ENCODE measurements at places on chromosomes 11 and 22.
A peak's percentile ranks its signal among the peaks of the same experiment; 100 is the strongest.

- DNase-seq: no peak
These were observed 879.0 kb upstream of the CCDC90B start for GRCh38 chr11:84165139-84165538.

- no peak for DNase-seq
These were observed 10.5 kb downstream of the ART5 start for GRCh38 chr11:3631331-3631730.

GRCh38 chr11:13889552-13890249 is 72.8 kb upstream of the SPON1 start:
- no peak for DNase-seq

DNA sequence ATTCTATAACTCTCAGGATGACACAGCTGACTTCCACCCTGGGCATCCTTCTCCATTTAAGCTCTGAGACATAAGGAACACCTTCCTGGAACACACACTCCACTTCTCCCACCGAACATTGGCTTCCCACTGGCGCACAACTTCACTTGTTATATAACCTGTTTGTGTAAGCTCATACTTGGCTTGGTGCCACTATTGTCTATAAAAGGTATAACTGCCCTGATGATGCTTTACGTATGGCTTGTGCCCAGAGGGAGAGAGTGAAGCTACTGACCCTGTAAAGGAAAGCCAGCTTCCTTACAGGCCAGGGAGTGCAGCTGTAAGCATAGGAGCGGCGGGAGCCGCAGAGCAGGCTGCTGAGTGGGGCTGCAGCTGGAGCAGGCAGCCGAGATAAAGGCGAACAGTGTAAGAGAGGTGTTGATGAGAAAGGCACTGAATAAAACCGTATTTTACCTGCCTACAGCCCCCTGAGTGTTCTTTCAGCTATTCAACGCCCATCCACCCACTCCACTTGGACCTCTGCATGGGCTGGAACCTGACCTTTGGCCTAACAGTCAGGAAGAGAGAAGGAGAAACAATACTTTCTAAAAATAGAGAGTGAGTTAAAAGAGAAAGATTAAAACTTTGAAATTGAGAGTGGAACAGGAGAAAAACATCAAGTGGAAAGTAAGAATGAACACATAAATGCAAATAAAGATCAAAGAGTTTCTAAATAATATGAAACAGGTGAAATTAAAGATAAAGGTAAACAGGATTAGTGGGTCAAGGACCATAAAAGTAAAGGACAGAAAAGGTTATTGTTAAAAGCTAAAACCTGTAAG is 252.1 kb upstream of the ARHGAP42 start:
- no peak for DNase-seq

GRCh38 chr11:64687204-64687603 is 35.8 kb downstream of the NRXN2 start:
- DNase-seq: no peak

DNA sequence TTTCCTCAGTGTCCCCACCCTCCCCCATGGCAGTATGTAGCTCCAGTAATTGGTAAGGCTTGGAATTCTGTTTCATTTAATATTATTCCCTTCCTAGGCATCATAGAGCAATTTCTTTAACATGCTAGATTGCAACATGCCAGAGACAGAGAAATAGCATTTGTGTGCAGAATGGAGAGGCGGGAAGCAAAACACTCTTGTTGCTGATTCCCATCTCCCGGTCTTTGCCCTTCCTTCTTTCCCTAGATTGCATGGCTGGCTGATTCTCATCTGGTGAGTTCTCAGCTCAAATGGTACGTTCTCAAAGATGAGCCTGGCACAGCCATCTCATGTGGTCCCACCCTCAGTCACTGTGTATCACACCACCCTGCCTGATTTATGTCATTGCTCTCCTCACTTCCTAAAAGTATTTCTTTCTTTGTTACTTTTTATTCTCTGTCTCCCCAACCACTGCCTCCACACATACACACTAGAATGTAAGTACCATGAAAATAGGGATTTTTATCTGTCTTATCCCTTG is 66.9 kb downstream of the ARFGAP2 start:
- DNase-seq: no peak

DNA sequence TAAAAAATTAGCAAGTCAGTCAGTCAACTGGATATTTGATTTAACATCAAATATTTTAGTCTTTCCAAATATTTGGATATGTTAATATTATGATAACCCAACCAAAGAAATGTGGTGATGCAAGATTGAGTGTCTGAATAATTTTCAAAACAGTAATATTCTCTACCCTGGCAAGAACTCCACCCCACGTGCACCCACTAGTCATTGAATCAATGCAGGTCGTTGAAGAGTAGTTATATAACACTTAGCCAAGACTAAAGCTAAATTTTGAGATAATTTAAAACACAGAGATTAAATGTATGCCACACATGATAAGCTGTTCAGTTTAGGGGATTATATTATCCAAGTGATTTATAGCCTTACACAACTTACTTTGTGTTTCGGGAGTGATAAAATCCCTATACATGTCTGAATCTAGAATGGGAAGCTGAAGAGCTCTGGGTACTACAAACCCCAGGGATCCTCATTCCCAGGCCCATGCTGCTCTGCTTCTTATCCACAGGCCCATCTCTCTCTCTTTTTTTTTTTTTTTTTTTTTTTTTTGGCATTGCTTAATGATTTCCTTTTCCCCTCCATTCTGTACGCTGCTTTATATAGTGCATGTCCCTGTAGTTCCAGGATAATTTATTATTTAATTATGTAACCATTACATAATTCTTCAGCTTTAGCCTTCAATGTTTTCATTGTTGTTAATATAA is 392.9 kb downstream of the NTM start:
- no peak for DNase-seq

- DNase-seq: no peak
These were observed 55.8 kb upstream of the ARHGAP42 start for GRCh38 chr11:100631316-100631715.

DNA sequence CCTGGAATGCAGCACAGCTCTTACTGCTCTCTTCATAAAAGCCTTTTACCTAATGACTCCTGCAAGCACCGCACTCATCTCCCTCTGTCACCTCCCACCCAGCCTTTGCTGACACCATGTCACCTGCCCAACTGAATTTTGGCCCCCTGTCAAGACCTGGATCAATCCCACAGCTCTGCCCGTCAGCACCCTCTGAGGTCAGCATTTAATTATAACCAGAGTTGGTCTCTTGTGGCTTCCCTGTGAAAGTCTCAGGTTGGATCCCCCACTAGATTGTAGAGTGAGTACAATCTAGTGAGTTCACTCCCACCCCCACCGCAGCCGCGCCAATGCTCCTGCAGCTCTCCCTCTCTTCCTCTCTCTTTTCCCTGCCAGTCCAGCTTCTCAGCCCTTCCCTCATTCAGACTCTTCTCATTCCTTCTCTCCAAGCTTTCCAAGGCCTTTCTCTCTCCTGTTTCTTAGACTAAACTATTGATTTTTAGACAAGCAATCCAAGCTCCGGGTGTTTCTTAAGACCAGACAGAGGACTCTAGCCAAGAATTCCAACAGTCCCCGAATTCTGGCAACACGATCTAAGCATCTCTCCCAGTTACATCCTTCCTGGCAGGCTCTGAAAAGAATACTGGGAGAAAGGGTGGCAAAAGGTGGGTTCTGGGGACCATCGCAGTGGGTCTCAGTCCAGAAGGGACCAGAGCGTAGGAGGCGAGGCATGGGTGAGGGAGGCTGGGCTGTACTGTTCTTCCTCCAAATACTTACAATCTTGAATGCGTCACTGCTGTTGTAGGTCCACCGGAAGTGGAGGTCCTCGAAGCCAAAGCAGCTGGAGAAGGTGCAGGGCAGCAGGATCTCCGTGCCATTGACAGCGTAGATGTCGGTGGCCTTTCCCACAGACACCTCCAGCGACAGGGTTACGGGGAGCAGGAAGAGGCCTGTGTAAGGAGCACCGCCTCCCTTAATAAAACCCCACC is 8.0 kb downstream of the SCN4B start:
- no peak for DNase-seq

DNA sequence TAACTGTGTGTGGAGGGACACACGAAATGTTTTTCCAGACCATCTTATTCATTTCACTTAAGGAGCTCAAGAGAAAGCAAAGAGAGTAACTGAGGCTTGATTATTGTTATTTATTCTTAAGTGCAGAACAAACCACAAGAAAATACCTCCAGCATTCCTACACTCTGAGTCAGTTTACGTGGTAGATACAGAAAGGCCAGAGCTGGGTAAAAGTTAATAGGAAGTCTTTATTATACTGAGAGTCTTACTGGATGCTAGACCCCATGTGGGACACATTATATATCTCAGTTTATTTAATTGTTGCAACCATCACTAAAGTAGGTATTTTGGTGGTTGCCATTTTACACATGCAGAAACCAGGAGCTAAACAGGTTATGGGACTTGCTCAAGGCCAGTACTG is 261.4 kb upstream of the POU2AF2 start:
- DNase-seq: no peak

GRCh38 chr11:82722231-82722630 is 11.4 kb downstream of the FAM181B start:
- DNase-seq: no peak

DNA sequence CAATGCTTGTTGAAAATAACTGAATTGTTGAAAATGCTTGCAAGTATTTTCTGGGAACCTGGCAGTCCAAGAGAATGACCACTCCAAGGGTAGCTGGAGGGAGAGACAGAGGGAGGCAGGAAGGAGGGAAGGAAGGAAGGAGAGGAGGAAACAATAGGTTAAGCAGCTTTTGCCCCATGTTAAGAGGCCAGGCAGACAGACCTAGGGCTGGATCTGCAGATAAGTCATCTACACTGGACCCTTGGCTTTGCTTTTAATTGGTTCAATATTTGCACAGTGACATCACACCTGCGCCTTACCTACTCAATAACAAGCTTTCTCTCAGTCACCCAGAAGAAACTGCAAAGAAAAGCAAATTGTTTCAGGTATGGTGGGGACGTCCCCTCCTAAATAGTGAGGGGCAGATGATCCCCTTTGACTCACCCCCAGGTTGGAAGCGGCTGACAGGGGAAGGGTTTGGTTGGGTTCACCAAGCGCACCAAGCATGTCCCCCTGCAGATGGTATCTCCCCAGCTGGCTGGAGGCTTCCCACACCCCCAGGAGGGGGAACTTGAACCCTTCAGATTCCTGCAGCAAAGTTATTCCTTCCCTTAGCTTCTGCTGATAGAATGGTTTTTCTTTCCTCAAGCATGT is 24.3 kb downstream of the MYH9 start:
- DNase-seq: no peak

DNA sequence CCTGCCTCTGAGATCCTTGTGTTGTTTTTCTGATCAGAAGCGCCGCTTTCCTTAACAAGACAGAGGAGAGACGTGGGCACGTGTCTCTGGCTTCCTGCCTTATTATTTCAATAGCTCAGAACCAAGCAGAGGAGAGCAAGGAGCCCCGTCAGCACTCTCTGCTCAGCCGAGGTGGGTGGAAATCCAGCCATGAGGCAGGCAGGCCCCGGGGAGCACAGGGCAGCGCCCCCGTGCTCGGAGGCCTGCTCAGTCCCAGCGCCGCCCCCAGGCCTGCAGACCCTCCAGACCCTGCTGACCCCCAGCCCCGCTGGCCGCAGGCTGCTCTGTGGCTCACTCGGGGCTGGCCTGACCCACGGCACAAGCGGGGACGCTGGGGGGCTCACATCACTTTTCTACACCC is 162.8 kb downstream of the BRD1 start:
- DNase-seq: no peak

GRCh38 chr22:24230911-24231656 is 13.8 kb downstream of the GGT5 start:
- DNase-seq: peak; percentile 39

GRCh38 chr22:45188779-45189178 is 25.1 kb downstream of the NUP50 start:
- DNase-seq: no peak

DNA sequence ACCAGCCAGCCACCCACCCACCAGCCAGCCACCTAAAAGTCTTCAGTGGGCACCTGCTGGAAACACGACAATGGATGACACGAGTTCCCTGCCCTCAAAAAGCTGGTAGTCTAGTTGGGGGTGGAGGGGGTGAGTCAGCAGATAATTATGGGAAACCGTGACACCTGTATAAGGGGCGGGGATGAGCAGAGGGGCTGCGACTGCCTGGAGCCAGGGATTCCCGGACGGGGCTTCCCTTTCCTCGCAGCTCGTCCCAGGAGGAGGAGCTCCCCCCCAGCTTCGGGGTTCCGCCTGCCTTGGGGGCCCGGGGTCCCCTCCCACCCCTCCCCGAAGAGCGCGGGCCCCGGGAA is 2.3 kb upstream of the RTN4RL2 start:
- DNase-seq: peak; percentile 32

DNA sequence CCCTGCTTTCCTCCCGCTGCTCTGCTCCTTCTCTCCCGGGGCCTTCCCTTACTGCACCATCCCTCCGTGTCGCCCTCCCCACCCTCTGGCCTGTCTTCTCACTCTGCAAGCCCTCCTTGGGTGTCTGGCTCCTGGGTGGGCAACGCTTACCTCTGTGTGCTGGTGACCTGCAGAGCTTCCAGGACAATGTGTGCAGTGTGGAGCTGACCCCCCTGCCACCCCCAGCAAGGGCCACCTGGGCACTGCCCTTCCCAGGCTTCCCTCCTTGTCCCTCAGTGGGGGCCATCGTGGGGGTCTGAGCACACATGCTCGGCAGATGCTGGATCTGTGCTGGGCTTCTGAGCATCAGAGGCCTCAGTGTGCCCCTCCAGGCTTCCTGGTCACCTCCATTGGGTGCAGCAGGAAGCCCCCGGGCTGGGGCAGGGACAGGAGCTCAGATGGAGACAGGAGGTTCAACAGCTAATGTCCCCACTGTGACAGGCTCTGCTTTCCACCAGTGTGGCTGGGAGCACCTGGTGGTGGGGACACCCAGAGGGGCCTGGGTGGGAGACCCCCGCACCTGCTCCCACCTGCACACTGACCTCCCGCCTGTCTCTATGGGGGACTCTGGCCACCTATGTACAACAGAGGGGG is 7.8 kb upstream of the BRSK2 start:
- DNase-seq: no peak

GRCh38 chr11:121714351-121714750 is 261.6 kb upstream of the SORL1-AS1 start:
- DNase-seq: no peak

GRCh38 chr11:35590412-35590811 is 27.8 kb upstream of the FJX1 start:
- no peak for DNase-seq

DNA sequence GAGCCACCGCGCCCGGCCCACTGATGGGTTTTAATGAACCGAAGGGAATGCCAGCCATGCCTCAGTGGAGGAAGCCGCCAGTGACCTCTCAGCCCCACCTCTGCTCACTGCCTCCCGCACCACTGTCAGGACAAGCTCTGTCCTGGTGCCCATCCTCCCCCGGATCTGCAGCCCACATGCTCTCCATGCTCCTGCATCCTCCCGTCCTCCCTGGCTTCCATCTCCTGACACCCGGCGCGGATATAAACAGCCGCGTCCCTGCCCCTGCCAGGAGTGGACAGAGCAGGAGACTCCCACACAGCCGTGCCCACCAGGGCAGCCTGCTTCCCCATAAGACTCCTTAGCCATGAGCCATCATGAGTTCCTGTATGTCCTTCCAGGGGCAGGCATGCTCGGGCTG is 26.9 kb downstream of the MACROD1 start:
- DNase-seq: no peak

- DNase-seq: no peak
These were observed 119.9 kb downstream of the CTTN start for GRCh38 chr11:70517988-70518907.

All from stimulated activated CD8-positive, alpha-beta memory T cell treated with anti-CD3 and anti-CD28 coated beads, Interleukin-4, amount 100 ng/mL, for 4 hours (primary cell).